ENCODE measurements at places on chromosomes 11 and 22.
A peak's percentile ranks its signal among the peaks of the same experiment; 100 is the strongest.

DNA sequence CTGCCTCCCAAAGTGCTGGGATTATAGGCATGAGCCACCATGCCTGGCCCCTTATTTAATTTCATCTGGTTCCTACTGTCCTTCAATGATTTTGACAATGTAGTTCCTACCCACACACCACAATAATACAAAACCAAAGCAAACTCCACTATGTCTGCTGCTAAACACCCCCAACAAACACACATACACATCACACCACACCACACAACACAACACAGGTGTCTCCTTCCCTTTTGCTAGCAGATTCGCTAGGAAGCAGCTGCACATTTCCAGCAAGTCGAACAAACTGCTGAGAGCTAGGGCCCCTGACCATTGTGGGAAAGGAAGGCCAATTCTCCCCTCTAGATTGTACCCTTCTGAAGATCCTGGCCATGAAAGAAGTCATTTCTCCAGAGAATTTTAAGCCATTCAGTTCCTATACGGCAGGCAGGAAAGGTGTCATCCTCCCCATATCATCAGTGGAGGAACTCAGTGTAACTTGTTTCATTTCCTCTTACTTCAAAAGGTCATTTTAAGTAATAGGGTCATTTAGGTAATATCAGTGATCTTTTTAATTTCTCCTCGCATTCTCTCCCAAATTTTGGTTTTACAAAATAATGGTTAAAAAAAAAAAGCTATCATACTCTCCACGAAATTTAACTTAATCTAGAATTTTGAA is 18.5 kb downstream of the NUMA1 start:
- DNase-seq: no peak

GRCh38 chr11:73100578-73100977 is 41.5 kb downstream of the FCHSD2 start:
- DNase-seq: no peak

DNA sequence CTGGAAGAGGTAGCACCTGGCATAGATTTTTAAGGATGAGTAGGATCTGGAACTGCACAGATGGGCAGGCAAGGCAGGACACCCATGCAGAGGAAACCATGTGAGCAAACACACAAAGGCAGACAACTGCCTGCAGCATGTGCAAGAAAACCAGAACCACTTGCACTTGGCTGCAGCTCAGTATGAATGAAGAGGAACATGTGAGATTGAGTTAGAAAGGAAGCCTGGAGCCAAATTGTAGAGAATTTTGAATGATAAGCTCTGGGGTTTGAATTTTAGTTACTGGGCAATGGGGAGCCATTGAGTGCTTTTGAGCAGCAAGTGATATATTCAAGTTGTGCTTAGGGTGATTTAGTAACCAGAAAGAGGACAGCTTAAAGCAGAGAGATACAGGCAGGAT is 583.4 kb downstream of the SOX6 start:
- DNase-seq: no peak

DNA sequence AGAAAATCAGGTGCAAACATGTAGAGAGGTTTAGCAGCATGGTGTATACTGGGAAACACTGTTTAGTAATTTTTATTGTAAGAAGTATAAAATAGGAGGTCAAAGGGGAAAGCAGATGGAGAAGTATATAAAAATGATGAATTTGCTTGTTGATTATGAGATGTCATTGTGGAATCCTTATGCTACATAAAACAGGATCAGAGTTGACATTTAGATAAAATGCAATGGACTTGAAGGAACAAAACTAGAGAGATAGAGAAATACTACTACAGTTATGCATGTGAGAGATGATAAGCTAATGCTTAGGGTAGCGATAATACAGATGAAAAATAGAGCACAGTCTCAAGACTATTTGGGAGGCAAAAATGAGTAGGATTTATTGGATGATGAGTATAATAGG is 191.9 kb upstream of the CTSC start:
- no peak for DNase-seq

DNA sequence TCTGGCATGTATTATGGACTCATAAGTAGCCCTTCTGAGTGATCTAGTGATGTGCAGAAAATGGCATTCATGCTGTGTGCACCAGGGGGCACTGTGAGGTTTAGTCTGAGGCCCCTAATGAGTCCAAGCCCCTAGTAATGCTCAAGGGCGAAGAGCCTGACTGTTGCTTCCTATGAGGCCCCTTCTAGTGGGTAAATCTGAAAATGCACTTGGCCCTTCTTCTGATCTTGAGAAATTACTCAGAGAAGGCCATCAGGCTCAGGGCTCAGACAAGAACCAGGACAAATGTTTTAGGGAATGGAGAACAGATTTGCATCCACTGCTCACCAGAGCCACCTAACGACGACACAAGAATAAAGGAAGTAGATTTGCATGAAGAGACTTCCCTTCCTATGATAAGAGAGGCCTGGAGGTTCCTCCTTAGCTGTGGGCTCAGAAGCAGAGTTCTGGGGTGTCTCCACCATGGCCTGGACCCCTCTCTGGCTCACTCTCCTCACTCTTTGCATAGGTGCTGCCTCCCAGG is 75.8 kb downstream of the GGTLC2 start:
- peak; percentile 41 for DNase-seq

GRCh38 chr11:125371431-125371935 is 124.6 kb downstream of the FEZ1 start:
- no peak for DNase-seq

DNA sequence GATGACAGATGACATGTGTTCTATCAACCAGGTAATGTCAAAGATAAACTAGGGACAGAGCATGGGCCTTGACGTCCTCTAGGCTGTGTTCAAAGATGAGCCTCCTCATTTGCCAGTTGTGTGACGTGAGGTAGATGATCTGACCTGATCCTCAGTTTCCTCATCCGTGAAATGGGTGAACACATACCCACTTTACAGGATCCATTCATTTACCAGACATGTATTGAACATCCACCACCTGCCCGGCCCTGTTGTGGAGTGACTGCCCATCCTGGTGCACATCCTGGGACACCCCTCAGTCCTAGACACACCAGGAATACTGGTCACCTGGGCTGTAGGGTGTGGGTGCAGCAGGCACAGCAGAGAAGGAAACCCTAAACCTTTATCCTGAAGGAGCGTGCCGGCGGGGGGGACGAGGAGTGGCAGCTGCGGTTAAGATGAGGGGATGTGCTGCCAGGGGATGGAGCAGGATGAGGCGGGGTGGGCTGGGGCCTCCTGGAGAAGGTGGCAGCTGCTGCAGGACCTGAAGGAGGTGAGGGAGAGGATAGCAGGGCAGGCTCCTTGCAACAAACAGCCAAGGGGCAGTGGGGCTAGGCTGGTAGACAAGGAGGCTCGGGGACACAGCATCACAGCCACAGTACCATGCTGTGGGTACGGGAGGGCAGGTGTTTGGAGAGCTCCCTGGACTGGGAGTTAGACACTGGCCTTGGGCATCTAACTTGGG is 8.4 kb downstream of the CLDN5 start:
- DNase-seq: no peak

DNA sequence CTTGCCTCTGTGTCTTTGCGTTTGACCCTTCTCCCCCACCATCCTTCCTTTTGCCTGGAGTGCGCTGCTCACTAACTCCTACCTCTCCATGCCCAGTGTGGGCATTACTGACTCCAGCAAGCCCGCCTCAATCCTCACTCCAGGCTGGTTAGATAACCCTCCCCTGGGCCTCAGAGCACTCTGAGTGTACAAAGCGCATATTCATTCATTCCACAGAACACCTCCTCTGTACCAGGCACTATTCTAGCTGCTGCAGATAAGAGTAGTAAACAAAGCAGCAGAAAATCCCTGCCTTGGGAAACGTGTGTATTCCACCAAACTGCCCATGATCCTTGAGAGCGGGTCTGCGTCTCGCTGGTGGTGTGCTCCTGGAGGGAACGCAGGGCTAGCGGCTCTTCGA is 3.2 kb downstream of the SLC22A8 start:
- no peak for DNase-seq

DNA sequence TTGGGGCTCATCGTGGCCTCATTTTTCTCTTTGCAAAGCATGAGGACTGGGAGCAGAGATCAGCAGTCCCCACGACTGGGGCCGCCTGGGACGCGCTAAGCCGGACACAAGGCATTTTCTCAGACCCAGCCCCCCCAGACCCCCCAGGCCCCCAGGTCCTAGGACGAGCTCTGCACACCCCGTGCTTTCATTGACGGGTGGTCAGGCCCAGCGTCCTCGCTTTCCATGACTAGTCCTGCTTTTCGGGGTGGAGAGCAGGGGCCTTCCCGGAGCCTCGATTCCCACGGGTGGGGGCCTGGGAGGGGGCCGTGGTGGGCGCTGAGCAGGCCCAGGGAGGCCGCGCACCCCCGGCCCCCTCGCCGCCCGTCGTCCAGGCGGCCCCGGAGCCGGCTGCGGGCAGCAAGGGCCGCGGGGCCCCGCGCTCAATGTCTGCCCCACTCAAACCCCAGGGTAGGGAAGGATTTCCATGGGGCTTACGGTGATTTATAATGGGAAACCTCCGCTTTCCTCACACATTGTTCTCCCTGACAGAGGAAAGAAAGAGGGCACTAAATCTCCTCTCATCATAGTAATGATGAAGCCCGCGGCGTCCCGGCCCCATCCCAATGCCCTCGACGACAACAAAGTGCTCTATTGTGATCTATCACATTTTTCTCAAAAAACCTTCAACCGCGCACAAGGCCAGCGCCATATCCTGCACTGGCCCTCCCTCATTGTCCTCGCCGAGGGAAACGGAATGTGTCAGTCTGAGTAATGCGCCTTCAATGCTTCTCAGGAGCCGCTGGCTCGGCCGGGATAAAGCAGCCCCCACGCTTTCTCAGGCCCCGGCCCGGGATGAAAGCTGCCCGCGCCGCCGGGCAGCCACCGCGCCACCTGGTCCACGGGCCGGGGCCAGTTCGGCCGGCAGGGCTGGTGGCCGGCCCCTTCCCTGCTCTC is 10.4 kb upstream of the LINC01488 start:
- no peak for DNase-seq

DNA sequence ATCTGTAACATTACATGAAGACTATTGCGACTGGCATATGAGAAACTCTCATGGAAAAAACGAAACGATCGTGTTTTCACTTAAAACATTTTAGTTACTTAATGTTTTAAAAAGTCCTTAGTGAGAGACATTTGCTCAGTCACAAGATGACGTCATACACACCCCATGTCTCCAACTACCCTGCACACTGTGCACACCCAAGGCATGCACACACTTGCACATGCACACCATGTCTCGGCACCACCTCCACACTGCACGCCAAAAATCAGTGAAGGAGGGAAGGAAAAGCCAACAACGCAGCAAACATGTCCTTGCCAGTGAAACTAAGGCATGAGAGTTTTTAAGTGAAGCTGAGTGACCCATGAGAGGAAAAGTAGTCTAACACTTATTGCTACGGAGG is 18.0 kb downstream of the NCAPD3 start:
- DNase-seq: no peak

DNA sequence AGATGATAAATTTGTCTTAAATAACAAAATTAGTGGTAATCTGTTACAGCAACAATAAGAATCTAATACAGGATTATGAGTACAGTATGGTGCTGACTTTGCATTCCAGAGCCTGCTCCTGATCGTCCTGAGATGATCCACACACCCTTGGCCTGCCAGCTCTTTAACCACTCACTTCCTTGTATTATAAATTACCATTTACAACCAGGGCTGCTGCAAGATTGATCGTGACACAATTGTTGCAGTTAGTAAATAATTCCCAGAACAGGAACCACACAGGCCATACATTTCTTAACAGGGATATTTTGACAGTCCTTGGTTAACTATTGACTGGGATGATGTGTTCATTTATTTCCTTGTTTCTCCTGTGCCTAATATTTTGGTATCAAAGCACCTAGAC is 3.8 kb upstream of the CBLIF start:
- DNase-seq: no peak

- no peak for DNase-seq
Measured at GRCh38 chr11:12008790-12009616, 577 bp upstream of the DKK3 start.

GRCh38 chr11:15651033-15651432 is 536.3 kb downstream of the INSC start:
- DNase-seq: no peak

GRCh38 chr11:128547946-128548648 is 39.3 kb downstream of the ETS1 start:
- no peak for DNase-seq

- no peak for DNase-seq
Measured at GRCh38 chr11:89521294-89521693, 30.1 kb upstream of the NOX4 start.

DNA sequence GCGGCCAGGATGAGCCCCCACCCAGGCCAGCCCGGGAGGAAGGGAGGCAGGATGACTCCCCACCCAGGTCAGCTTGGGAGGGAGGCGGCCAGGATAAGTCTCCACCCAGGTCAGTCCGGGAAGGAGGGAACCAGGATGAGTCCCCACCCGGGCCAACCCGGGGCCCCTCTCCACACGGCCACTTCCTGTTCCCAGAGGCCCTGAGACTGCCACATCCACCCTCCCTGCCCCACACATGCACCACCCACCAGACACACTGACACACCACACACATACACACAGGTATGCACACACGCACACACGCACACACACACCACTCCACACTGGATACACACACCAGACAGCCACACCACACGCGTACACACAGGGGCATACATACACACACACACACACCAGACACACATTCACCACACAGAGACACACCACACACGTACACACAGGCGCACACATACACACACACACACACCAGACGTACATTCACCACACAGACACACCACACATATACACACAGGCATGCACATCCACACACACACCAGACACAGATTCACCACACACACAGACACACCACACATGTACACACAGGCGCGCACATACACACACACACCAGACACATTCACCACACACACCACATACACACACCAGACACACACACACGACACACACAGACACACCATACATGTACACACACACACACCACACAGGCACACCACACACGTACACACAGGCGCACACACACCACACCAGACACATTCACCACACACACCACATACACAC is 84.9 kb upstream of the PRR5 start:
- no peak for DNase-seq

- DNase-seq: no peak
Measured at GRCh38 chr11:13667245-13667644, 1.2 kb upstream of the FAR1 start.

DNA sequence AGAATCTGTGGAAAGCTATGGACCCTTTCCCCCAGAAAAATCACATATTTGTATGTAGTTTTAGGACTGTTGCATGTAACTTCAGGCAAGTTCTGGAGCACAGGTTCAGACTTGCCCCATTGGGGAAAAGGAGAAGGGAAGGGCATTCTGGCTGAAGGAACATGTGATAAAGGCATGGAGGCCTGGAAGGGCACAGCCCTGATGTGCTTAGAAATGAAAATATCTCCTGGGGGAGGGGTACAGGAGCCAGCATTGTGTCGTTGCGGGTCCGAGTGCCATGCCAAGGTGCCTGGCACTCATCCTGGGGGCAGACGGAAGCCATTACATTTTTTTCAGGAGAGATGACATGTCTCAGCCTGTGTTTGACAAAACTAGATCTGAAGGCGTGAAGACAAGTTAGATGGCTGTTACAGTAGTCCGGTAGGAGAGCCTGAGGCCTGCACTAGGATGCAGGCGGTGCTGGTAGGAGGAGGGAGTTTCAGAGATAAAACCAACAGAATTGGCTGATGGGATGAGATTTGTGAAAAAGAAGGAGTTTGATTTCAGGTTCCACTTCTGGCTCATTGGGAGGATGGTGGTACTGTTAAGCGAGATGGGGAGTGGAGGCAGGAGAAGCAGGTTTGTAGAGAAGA is 96.9 kb downstream of the TEAD1 start:
- no peak for DNase-seq

- no peak for DNase-seq
Measured at GRCh38 chr11:77276271-77276670, 25.2 kb downstream of the GDPD4 start.

GRCh38 chr22:28072066-28072465 is 153.0 kb upstream of the PITPNB start:
- no peak for DNase-seq

All from activated T-cell treated with anti-CD3 and anti-CD28 coated beads for 48 hours (primary cell).